Right cardiac atrium (tissue), 5 donors: ENCODE measurements at places on chromosomes 5 and 9.

GRCh38 chr9:34636791-34637355 is 714 bp downstream of the SIGMAR1 start:
- no peak for DNase-seq

GRCh38 chr5:128512894-128513293 is 25.2 kb downstream of the FBN2 start:
- DNase-seq, result no peak

DNA sequence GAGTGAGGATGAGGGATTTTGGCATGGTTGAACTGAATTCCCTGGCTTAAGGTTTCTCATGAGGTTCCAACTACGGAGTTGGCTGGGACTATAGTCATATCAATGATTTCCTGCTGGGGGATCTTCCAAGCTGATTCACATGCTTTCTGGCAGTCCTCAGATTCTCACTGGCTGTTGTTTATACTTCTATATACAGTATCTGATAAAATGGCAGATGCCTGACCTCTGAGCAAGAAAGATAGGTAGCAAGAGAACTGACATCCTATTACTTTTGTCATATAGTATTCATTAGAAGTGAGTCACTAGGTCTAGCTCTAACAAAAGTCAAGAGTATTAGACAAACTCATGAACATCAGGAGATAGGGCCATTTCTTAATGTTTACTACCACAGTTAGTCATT is 440.9 kb upstream of the EDIL3 start:
- no peak for DNase-seq

DNA sequence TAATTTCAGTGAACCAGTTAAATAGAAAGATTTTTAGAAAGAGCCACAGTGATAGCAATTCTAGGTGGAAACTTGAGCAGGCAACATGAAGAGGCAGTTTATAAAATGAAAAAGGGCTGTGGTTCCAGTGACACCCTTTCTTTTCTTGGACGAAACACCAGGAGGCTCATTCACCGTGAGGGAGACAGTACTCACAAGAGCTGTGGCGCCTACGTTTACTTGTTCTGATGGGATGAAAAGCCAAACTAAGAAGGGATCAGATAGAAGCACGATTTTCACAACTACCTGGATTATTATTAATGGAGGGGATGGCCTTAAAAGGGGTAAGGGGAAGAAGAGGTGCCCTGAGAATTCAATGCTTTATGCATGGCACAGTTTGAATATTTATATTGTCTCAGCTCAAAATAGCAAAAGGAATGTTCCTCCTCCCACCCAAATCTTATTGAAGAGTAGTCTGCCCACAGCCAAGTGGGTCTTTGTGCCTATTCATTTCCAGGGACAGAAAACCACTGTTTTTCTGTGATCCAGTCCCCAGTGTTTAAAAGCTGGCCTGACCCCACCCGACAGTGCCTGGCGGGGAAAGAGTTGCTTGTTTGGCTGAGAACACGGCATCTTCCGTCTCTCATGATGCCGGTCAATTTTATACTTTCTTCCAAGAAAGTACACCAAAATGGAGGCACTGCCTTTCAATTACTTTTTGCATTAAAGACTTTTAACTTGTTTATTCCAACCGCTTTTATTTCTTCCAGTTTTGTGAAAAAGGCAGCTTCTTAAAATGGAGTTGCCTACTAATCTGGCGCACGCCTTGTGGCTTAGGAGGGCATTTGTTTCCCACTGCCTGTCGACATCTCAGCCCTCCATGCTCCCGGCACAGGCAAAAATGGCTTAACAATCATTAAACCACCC is 51.9 kb downstream of the HABP4 start:
- DNase-seq, result no peak

DNA sequence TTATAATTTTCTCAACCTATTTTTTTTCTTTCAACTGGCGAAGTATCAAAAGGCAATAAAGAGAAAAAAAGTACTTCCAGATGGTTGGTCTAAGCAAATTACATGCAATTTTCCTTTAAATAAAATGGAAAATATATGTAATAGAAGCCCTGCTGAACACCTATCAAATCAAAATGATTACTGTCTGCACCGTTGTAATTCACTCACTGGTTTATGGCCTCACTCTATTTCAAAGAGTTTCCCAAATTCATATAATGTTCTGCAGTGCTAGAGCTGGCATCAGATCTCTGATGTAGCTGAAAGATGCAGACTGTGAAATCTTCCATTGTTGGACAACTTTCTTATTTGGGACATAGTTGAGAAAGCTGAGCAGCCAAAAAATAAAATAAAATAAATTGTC is 130.3 kb downstream of the SEMA5A start:
- no peak for DNase-seq

DNA sequence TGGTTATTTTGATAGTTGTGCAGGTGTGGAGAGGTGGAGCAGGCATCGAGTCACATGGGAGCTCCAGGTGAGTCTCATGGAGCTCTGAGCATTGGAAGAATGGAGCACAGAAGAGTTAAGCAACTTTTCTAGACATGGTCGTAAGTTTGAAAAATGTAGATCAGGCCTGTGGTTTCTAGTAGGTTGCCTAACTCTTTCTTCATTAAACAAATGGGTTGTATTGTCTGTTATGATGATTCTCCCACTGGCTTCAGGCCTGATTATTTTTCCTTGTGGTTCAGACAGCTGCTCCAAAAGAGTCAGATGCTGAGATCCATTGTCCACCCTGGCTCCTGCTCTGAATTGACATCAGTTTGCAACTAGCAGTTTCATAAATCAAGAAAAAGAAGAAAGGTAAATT is 80.3 kb upstream of the RPS23 start:
- no peak for DNase-seq

GRCh38 chr5:76384705-76385104 is 18.4 kb upstream of the IQGAP2 start:
- DNase-seq, result no peak

DNA sequence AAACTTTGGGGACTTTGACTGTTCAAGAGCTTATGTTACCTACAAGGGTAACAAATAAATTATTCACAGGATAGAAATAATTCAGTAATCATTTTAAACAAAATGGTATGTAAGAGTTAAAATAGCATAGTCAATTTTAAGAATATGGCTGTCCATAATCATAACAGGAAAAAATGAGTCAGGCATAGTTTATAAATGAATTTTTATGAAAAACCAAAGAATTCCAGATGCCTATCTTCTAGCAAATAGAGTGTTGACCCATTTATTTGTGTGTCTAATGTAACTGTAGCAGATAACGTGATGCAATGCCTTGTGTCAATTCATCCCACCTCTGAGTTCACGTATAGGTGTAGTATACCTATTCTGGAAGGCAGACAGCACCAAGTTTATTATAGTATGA is 169.7 kb upstream of the CDH9 start:
- DNase-seq, result no peak

DNA sequence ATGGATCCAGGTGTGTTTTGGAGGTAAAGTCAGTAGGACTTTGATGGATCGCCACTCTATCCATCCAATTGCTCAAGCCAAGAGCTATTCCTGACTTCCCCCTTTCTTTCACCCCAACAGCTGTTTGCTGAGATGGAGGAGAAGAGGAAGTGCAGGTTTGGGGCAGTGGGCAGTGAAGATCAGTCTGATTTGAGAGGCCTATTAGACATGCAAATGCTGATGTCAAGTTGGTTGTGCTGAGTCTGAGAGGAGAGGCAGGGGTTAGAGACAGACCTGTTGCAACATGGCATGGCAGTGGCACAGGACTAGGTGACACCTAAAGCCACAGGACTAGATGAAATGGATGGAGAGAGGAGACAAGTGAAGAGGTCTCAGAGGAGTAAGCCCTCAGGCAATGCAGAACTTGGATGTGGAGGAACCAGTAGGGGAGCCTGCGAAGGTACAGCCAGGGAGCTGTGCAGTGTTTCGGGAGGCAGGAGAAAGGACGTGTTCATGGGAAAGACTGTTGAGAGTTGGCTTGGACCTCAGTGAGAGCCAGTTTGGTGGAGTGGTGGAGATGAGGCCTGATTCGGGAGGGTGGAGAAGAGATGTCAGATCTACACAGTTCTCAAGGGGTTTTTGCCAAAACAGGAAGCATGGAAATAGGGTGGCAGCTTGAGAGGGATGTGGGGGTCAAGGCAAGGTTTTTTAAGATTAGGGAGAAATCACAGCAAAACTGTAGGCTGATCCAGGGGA is 175.0 kb downstream of the MACROH2A1 start:
- DNase-seq, result no peak

DNA sequence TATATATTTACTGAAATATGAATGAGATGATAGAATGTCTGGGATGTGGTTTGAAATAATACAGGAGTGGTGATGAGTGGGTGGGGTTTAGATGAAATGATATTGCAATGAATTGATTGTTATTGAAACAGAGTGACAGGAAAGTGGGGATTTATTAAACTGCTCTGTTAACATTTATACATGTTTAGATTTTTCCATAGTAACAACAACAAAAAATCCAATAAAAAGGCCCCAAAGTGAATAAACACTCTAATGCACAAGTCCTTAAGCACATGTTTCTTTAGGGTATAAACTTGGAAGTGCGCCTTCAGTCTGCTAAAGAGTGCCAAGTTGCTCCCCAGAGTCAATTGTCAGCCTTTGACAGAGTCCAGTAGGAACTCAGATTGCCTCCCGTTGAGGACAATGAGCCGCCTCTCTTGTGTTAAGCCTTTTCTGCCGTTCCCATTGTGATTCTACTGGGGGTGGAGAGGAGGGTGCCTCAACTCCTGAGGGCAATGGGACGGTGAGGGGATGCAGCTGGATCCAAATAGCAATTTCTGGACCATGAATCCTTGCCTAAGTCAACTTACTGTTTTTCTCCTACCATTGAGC is 112.3 kb downstream of the SLC28A3 start:
- DNase-seq, result no peak

DNA sequence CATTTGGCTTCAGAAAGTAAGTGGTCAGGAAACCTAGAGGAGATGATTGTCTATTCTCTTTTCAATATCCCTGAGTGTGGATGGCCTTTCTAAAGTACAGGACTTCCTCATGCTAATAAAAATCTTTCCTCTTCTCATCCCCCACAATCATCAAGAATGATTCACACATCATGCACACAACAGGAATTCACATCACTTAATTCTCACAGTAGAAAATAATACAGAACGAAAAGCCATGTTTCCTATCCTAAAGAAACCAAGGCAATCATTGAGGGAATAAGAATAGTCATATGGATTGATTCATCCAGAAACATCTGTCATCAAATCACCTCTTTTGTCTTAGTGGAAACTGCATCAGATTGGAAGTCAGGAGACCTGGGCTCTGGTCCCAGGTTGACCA is 203.1 kb upstream of the PIK3R1 start:
- DNase-seq, result no peak

- DNase-seq, result no peak
These were observed 92.5 kb downstream of the ATPSCKMT start for GRCh38 chr5:10157085-10157669.

- DNase-seq, result no peak
These were observed 2.0 kb upstream of the RXFP3 start for GRCh38 chr5:33934176-33934575.

DNA sequence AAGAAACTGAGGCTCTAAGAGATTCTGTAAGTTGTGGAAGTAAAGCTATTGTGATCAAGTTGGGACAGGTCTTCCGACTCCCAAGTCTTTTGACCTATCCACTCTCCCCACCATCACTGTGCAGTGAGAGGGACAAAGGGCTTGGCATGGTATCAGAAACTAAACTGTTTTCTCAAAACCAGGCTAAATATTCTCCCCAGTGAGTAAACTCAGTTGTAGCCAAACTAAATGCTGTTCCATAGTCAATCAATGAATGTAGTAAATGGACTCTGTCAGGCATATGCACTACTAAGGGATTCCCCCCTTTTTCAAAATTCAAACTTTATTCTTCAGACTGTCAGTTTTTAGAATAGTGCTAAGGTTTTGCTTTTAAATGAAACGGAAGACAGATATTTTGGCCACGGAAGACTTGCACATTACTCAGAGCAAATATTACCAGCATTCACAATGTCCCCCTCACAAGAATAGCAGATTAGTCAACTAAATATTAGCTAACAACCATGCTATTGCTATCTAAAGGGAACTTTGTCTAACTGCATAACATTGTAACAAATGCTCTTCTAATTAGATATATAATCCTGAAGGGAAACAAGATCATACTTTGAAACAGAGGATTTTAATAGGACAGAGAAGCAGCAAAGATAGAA is 7.1 kb downstream of the PRKAA1 start:
- no peak for DNase-seq
